NCI-H446 treated with DMSO at 0.1 percent for 48 hours (cell line): ENCODE measurements at places on chromosomes 12 and 14.

GRCh38 chr12:123441523-123442164 lies 5.2 kb upstream of the RILPL2 start:
- no peak for DNase-seq

DNA sequence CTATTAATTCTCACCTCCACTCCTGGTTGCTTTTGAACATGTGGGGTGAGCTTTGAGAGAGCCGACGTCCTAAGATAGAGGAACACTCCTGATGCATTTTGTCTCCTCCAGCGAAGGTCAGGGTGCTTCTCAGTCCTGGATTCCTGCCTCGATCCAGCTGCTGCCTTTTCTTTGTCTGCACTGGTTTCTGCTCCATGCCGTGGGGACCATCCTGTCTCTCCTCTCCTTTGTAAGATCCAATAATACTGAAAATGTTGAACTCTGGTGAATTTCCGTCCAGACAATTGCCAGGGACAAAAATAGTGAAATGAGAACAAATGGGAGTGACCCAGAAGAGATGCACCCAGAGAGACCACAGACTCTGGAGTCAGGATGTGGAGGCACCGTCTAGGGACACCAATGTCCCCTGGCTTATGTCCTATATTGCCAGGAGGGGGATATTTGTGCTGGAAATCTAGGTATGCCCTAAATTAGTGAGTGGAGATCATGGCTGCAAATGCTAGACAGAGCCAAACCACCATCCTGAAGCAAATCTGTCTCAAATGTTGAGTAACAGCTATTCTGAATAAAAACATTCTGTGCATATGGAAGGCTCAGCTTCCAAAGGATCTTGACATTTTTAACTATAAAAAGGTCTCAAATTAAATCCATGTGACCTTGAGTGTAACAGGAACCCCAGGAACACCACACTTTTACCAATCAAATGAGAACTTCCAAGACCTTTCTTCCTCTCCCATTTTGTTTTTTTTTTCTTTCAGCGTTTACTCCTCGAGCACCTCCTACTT lies 170.9 kb downstream of the PPM1H start:
- DNase-seq: no peak

- no peak for DNase-seq
Measured at GRCh38 chr12:27064397-27065342, 17.7 kb downstream of the C12orf71 start.

- no peak for DNase-seq
Measured at GRCh38 chr12:92496790-92497189, 206.0 kb upstream of the PLEKHG7 start.

DNA sequence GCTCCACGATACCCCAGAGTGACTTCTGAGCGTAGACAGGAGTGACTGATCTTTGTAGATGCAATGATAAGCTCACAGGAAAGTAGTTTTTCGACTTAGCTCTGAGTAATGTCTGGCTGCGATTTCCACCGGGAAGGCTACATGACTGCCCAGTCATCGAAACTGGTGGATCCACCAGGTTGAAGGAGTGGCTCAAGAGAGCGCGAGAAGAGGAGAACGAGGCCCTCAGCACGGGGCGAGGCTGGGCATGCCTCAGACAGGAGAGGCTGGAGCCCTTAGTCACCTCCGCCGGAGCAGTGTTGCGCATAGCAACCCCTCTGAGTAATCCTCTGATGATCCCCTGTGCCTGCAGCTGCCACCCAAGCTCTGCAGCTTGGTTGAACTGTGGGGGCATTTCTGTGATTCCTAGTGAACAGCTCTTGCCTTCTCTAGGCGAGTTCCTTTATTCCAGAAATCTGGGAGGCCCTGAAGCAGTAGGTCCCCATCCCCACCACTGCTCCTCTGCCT lies 25.6 kb downstream of the ELK3 start:
- no peak for DNase-seq

GRCh38 chr12:104460041-104460719 lies 3.4 kb downstream of the CHST11 start:
- no peak for DNase-seq

GRCh38 chr12:7433276-7433822 lies 10.6 kb downstream of the CD163L1 start:
- DNase-seq: no peak

DNA sequence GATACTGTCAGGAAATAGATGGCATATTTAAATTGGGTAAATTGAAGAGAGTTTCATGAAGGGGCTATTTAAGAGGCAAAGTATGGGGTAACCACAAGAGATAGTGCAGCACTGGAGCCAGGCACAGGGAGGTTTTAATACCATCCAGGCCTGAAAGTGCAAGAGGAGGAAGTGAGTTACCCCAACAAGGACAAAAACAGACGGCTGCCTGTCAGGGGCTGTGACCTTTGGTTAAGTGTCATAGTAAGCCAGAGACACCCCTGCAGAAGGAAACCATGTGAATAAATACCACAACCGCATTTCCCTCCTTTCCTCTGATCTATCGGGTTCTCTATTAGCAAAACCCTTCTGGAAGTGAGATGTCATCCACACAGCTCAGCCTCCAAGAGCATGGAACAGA lies 122.0 kb upstream of the DHRS4 start:
- DNase-seq: no peak

DNA sequence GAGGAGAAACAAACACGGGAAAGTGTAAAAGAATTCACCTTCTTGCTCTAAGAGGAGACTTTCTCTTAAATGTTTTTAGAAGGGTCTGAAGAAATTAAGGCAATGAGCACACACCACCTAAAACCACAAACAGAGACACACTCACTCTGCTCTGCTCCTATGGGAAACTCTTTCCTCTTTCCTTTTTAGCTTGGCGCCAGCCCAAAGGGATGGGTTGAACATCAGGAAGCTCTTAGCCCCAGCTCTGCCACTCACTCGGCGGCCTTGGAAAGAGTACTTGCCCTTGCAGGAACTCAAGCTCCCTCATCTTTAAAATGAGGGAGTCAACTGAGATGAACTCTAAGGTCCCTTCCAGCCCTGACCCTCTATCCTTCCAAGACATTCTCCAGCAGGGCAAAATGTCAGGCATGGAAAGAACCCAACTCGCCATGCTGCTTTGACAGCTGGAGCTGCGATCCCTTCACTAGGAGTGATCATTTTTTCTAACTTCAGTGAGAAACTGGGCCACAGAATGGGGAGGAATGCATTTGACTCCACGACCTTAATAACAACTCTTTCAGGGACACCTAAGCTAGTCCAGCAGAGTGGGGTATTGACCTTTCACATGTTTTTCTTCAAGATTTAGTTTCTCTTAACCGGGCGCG lies 980 bp upstream of the RNASE8 start:
- DNase-seq: no peak

GRCh38 chr12:132422381-132423043 lies 67.4 kb upstream of the FBRSL1 start:
- no peak for DNase-seq

GRCh38 chr12:8951744-8952143 lies 2.3 kb upstream of the M6PR start:
- DNase-seq: no peak

GRCh38 chr14:90660865-90661570 lies 155.2 kb downstream of the TTC7B start:
- no peak for DNase-seq
